Peyer's patch (tissue), 4 donors: ENCODE measurements at places on chromosomes 4 and X. TPM values are rescaled to one million over a fixed set of nuclear protein-coding genes. Genes with fewer than 3 reads are reported as not detected.

The RPA4 gene
- 19.0 TPM for total RNA-seq

The IL1RAPL1 gene
- total RNA-seq: not detected

The FRMPD4 gene
- total RNA-seq: not detected

- no peaks in the 10 kb centered on the region for H3K36me3 ChIP-seq
- H3K4me3 ChIP-seq: no peak overlapping the region
- no peak overlapping the region for H3K27ac ChIP-seq
- no peak for DNase-seq
- H3K27me3 ChIP-seq: no peaks in the 10 kb centered on the region
- no peaks in the 10 kb centered on the region for H3K4me1 ChIP-seq
Measured at GRCh38 chr4:93467484-93468155, 360.9 kb upstream of the ATOH1 start.

DNA sequence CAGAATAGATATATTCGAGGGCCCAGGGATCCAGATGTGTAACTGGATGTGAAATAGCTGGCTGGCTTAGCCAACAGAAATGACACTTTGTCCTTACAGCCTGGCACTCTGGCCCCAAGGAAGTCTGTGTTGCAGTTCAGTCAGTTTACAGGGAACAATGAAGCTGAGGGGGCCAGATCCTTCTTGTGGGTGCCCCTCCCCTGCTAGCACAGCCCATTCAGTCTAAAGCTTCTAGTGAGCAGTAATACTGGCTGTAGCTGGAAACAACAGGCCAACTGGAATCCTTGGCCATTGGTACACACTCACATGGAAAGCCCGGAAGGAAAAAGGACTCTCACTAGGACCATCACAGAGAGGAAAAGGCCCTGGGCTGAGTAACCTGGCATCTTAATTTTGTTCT is 22.7 kb upstream of the CD40LG start:
- no peak overlapping the region for H3K4me3 ChIP-seq
- no peaks in the 10 kb centered on the region for H3K27me3 ChIP-seq
- no peak overlapping the region for H3K27ac ChIP-seq
- H3K36me3 ChIP-seq: no peaks in the 10 kb centered on the region
- DNase-seq: no peak

DNA sequence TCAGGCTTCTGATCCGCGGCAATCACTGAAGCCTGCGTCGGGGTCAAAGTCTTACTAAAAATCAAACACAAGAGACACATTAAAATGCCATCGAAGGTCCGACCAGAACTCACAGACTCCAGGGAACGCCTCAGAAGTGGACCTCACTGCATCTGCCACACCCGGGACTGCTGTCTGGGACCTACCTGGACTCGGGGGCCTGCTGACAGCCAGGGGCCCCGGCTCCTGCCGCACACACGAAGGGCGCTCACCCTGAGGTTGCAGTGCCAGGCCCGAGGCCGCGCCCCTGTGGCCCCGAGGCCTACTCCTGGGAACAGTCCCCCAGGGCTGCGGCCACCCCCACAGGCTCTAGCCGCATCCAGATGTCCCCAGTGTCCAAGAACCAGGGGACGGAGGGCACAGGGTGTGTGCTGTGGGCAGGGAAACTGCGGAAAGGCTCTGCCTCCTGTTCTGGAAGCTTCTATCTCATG is 7.4 kb downstream of the CTBP1 start:
- peaks cover 56% of the 10 kb centered on the region for H3K4me1 ChIP-seq
- H3K27ac ChIP-seq: peak overlapping the region; percentile 62
- peak; percentile 55 for DNase-seq

- no peaks in the 10 kb centered on the region for H3K36me3 ChIP-seq
- H3K4me3 ChIP-seq: no peak overlapping the region
- no peaks in the 10 kb centered on the region for H3K4me1 ChIP-seq
- no peak overlapping the region for H3K27ac ChIP-seq
- H3K27me3 ChIP-seq: no peaks in the 10 kb centered on the region
- no peak for DNase-seq
Measured at GRCh38 chrX:55924574-55924973, 207.0 kb downstream of the RRAGB start.

- DNase-seq: no peak
- no peaks in the 10 kb centered on the region for H3K36me3 ChIP-seq
- H3K4me1 ChIP-seq: no peaks in the 10 kb centered on the region
- H3K27ac ChIP-seq: no peak overlapping the region
- H3K4me3 ChIP-seq: no peak overlapping the region
Measured at GRCh38 chr4:88949605-88950004, 107.4 kb downstream of the FAM13A start.

DNA sequence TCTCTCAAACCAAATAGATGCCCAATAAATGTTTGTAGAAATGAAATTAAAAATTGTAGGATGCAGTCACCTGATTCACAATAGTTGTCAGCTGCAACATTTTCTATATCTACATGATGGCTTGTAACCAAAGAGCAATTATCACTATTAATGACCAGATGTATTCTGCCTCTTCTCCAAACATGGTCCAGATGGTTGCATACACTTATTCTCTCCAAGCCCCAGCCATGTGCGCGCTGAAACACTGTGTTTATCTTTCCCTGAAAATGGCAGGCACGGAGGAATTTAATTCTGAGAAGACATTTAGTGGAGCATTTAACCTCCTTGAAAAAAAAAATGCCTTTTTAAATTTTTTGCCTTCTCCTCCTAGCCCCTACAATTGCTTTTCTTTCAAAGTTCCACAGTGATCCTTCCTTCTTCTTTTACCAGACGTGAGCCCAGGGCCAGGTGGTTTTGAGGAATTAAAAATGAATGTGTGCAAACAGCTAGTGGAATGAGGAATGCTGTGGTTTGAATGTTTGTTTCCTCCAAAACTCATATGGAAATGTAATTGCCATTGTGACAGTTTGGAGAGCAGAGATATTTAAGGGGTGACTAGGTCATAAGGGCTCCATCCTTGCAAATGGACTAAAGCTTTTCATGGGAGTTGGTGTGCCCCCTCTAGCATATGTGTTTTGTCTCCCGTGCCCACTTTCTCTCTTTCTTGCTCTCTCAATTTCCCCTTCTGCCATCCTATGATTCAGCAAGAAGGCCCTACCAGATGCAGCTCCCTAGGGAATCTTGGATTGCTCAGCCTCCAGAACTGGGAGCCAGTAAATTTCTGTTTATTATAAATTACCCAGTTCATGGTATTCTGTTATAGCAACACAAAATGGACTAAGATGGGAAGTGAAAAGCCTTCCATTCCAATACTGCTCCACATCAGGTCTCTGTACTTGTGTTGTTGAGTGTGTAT is 136.0 kb downstream of the GABRB1 start:
- no peaks in the 10 kb centered on the region for H3K4me1 ChIP-seq
- H3K36me3 ChIP-seq: no peaks in the 10 kb centered on the region
- H3K4me3 ChIP-seq: no peak overlapping the region
